Muscle of leg (tissue), 16 donors: ENCODE measurements at places on chromosomes 3 and 15. TPM values are rescaled to one million over a fixed set of nuclear protein-coding genes. Genes with fewer than 3 reads are reported as not detected.

The NEK10 gene
- 6.6 TPM for total RNA-seq

GRCh38 chr3:38649500-38650247 is at the start of gene SCN5A:
TSS of gene SCN5A (minus strand) at chr3:38649687. CDS start at chr3:38633307, 16,380 bp downstream.
- peak within 1 kb of the TSS; percentile 43 for H3K4me3 ChIP-seq
- H3K27me3 ChIP-seq = peaks cover 50% of the 10 kb centered on the region
- H3K27ac ChIP-seq = no peak within 1 kb of the TSS
- DNase-seq = peak; percentile 71
- H3K4me1 ChIP-seq = peaks cover 18% of the 10 kb centered on the region
- no peaks in the 10 kb centered on the region for H3K36me3 ChIP-seq

DNA sequence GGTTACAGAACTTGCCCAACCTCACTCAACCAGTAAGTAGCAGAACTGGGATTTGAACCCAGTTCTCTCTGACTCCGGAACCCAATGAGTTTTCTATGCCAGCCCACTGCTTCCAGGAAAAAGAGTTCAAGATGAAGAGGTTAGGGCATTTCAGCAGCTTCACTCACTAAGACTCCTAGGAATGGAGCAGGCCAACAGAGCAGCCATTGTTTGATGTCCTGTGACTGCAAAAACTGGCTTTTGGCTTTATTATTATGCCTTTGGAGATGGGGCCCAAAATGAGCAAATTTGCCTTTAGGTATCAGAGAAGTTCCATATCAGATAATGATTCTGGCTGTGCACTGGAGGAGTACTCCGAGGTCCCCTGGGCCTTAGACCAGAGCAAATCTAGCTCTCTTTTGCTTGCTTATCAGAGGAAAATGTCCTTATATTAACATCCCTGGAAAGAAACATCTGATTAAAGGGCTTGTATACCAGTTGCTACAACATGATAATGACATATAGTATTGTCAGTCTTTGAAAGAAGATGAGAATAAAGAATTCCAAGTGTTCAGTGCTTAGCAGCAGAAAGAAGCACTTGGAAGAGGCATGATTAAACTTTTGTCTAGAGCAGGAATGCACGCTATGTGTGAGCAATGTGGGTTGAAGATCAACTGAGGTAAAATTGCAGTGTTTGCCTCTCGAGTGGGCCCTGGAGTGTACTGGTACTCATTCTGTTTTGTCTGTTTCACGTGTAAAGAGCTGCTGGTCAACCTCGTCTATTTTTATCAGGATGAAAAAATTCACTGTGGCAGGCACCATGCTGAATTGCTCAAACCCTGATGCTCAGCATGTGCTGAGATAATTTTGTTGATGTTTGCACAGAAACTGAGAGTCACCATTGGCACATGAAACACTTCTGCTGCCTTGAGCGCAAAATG is 21.8 kb upstream of the KLHL24 start:
- no peak for DNase-seq
- H3K4me3 ChIP-seq = no peak overlapping the region
- no peaks in the 10 kb centered on the region for H3K36me3 ChIP-seq
- H3K27ac ChIP-seq = no peak overlapping the region
- H3K4me1 ChIP-seq = no peaks in the 10 kb centered on the region

DNA sequence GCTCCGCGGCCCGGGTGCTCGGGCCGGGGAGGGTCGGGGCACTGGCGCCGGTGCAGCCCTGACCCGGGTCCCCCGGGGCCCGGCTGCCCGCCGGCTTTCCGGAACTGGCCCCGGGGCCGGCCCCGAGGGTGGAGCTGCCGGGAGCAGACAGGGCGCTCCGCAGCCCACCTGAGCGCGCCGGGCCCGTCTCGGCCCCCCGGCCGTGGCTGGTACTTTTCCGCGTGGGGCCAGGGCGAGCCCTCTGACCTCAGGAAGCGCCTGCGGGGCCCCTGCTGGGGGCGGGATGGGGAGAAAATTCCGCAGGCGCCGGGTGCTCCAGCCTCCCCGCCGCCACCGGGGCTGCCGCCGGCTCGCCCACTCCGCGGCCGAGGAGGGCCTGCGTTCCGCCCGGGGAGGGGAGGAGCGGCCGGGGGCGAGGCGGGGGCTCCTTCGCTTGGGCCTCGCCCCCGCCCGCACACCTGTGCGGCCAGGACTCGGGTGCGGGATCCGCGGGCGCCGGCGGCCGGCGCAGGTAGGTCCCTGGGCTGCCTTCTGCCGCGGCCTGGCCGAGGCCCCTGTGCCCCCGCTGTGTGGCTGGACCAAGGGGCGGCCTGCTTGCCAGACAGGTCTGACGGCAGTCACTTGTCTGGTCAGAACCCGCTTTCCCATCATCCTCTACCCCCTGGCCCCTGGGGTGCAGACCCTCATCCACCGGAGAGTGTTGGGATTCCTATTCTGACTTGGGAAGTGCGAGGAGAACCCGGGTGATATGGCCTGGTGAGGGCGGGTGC is 3.5 kb downstream of the FURIN start:
- H3K4me1 ChIP-seq = peaks cover 41% of the 10 kb centered on the region
- DNase-seq = peak; percentile 31
- peak overlapping the region; percentile 64 for H3K27ac ChIP-seq
